ENCODE measurements at places on chromosomes 1 and 21.

DNA sequence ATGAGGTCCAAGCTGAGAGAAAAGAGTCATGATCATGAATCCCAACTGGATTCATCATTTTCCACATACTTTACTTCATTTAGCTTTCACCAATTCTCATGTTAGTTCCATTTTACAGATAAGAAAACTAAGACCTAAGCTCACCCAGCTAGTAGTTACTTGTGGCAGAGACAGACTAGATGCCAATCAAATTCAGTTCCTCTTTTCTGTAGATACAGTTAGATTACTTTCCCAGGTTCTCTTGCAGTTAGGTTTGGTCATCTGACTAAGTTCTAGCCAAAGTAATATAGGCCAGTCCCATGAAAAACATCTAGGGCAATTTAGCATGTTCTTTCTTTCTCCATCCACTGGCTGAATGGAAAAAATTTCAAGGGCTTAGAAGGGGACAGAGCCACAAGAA lies 8.9 kb upstream of the KCND3 start:
- no peak for DNase-seq

- DNase-seq, result no peak
Measured at GRCh38 chr1:211938561-211938997, 96.8 kb downstream of the INTS7 start.

DNA sequence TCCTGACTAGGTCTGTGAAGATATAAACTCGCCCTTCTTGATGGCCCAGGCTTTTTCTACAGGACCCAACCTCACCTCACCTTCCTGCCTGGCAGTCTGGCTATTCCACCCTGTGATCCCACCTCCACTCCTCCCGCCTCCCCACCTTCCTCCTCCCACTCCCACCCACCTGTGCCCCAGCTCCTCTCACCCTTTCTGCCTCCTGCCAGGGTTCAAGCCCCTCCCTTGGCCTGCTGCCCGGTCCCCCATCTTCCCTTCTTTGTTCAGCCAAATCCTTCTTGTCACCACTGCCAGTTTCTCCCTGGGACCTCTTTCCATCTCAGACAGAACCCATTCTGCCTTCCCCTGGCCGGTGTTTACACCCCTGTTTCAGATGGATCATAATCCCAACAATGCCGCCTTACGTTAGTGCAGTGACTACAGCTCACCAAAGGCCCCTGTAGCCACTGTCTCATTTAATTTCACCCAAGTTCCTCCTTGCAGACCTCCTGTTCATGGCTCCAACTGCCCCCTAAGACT lies 127.5 kb upstream of the EDN2 start:
- no peak for DNase-seq

- no peak for DNase-seq
Measured at GRCh38 chr1:207418351-207418750, 35.8 kb upstream of the CR2 start.

DNA sequence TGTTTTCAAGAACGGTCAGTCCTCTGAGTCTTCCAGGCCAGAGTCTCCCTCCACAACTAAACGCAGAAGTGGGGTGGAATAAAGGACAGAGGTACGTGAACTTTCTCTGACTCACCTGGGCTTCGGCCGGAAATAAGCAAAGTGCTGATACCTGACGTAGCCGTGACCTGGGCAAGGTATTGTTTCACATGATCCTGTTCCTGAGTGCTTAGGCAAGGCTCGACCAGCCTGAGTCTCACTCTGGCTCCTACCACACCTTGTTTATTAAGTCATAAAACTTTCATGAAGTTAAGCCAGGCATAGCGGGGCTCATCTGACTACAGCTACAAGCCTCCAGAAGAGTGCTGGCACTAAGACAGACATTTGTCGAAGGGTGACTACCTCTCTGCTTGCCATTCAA lies 327.5 kb downstream of the SETD4 start:
- no peak for DNase-seq

GRCh38 chr1:66418021-66418420 lies 115.9 kb upstream of the SGIP1 start:
- no peak for DNase-seq

DNA sequence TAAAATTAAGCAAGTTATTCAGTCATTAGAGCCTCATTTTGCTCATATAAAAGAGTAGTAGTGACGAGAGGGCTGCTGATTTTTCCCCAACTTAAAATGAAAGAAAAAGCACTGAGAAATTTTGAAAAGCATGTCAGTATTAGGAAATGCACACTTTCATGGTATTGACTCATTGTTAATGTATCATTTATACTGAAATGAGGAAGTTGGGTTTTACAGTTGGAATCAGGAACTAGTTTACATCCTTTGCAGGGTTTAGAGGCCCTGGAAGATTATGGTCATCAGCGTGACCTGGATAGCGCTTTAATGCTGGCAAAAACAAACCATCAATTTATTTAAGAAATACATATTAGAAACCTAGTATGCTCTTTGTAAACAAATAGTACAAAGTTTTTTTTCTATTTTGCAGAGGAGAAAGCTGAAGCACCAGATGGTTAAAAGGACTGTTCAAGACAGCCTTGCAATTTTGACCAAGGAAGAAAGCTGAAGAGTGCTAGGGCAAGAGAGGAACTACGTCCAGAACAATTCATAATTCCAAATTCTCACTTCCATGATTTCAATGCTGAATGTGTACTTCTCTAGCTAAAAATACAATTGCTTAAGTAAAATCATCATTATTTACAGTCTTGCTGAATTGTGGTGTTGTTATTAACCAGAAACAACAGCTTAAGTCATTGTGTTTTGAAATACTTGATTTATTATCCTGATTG lies 94.8 kb upstream of the SGIP1 start:
- no peak for DNase-seq

- DNase-seq, result peak; percentile 5
Measured at GRCh38 chr21:45540601-45540970, 1.7 kb downstream of the SLC19A1 start.

GRCh38 chr21:16775076-16775475 lies 737.8 kb upstream of the CXADR start:
- peak; percentile 16 for DNase-seq

DNA sequence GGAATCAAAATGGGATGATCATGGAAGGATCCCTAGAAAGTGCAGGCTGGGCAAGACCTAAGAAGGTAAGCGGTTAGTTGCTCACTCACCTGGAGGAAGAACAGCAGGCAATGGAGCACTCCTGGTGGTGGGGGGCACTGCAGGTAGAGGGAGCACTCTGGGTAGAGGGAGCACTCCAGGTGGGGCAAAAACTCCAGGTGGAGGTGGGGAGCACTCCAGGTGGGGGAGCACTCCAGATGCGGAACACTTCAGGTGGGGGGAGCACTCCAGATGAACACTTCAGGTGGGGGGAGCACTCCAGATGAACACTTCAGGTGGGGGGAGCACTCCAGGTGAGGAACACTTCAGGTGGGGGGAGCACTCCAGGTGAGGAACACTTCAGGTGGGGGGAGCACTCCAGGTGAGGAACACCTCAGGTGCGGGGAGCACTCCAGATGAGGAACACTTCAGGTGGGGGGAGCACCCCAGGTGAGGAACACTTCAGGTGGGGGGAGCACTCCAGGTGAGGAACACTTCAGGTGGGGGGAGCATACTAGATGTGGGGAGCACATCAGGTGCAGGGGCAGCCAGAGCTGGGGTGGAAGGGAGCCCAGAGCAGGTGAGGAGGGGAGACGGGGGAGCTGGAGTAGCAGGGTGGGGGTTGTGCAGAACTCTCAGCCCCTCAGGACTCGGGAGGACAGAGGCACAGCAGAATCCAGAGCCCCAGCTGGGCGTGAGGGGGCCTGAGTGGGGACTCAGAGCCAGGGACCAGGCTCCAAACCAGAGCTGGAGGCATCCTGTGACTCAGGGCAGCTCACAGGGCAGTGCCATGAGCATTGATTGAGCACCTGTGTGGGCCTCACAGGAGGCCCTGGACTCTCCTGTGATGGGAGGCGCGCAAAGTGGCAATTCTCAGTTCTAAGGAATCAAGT lies 37.7 kb upstream of the COL6A1 start:
- DNase-seq, result no peak

- DNase-seq, result no peak
Measured at GRCh38 chr1:229298420-229298819, 27.5 kb downstream of the RAB4A start.

GRCh38 chr1:27521861-27522431 lies 32.0 kb upstream of the WASF2 start:
- DNase-seq, result no peak

DNA sequence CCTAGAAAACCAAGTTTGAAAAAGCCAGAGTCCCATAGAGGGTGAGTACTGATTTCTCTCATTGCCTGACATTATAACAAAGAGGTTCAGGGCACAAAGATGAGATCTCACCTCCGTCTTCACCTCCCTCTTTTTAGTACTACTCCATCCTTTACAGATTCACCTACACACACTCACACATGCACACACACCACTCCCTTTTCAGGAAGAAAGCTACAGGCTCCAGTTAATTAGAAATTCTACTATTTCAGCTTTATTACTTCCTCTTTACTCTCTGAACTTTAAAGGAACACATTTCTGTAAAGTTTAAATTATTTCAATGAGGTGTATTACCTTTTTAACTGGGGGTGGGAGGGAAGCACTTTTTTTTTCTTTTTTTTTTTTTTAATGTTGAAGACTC lies 59.6 kb upstream of the PRDX6 start:
- no peak for DNase-seq

- DNase-seq, result peak; percentile 76
Measured at GRCh38 chr21:45590246-45590725, 48.0 kb upstream of the SLC19A1 start.

DNA sequence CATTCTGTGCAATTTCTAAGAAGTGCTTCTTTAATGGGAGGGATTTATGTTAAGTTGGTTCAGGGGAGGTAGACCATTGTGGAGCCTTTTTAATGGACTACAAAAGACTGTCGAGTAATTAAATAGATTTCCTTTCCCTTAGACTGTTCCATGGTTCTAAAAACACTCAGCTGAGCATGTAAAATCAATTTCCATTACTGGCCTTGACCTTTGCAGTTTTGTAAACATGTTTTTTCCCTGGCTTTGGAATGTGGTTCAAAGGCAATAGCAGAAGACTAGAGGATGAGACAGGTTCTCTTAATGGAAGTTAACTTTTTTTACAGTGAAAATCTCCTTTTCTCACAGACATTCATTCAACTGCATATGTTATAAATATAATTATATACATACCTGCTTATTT lies 37.6 kb upstream of the BTG3 start:
- DNase-seq, result no peak
